ENCODE measurements at places on chromosomes 5 and 9. TPM values are rescaled to one million over a fixed set of nuclear protein-coding genes. Genes with fewer than 3 reads are reported as not detected.

DNA sequence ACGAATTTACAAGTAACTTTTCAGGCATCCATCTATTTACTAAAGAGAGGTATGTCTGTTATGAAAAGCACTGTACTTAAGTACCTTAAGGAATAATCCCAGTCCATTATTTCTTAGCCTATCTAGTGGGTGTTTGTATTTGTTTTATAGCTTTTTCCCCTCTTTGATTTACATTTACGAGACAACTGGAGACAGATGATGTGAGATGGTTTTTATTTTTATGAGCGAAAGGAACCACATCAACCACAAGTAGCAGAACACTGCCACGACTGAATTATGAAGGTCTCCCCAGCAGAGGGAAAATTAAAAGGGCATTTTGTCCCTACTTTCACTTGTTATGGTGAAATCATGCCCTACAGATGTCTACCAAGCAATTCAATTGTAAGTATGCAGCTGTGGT lies 357.8 kb downstream of the NFIB start:
- DNase-seq: no peak

DNA sequence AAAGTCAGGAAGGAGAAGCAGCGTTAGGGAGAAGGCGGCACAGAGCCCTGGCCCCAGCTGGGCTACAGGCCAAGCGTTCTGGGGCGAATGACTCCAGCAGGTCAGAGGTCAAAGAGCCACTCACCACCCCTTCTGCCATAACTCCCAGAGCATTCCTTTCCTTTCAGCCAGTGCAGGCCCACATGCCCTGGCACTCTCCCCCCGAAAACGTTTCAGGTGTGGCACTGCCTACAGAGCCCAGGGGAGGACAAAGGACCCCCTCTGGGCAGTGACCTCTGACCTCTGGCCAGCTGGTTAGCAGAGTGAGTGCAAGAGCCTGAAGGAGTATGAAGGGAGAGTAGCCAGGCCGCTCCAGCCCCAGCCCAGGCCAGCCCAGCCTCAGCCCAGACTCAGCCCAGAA lies 4.9 kb downstream of the ABCA2 start:
- no peak for DNase-seq

SLC23A1 gene
- 0.60 TPM for polyA plus RNA-seq

DNA sequence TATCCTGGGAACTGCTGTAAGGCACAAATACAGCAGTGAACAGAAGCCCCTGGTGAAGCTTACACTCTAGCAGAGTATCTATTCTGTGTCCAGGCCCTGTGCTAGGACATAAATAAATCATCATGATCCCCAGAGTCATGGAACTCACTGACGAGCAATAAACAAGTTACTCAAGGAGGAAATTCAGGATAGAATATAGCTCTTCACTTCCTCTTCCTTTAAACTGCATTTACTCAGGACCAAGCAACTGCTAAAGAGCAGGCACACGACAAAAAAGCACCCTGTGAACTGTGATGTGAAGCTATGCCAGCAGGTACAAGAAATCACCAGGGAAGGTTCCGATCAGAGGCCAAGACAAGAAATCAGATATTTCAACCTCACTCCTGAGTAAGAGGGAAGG lies 47.8 kb upstream of the NR5A1 start:
- DNase-seq: no peak

NRG2 gene
- 0.80 TPM for polyA plus RNA-seq

DNA sequence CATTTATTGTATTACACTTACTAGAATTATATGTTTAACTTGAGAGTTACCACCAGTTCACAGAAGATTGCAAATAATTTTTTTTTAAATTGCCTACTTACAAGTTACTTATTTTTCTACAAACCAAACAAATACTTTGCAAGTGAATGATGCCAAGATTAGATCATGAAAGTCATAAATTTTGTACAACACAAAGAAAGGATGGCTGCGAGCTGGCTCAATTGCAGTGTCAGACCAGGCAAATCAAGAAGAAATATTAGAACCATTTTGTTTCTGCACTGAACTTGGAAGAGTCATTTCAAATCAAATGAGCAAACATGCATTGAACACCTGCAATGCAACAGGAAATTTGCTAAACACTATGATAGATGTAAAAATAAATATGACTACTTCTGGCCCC lies 97.3 kb downstream of the PLCXD3 start:
- DNase-seq: no peak

DNA sequence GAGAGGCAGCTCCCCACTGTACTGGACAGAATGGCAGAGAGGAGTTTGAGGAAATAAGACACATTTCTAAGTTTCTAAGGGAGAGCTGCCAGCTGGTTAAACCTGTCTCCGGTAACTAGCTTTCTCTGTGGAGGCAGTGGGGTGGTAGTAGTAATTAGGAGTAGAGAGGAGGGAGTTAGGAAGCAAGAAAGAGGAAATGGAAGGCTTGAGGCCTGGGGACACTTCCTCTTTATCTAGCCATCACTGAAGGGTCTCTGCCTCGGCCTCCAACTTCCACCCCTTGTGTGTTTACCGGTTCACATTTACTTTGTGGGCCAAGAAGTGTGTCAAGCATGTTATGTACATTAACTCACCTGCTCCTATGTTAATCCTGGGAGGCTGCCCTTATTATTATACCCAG lies 462.2 kb upstream of the DMAC1 start:
- no peak for DNase-seq

- DNase-seq: no peak
These were observed 39.8 kb downstream of the PTAR1 start for GRCh38 chr9:69719983-69720382.

CFAP157 gene
- polyA plus RNA-seq: not detected

- DNase-seq: no peak
These were observed 131.1 kb upstream of the TUT7 start for GRCh38 chr9:86485359-86485758.

DNA sequence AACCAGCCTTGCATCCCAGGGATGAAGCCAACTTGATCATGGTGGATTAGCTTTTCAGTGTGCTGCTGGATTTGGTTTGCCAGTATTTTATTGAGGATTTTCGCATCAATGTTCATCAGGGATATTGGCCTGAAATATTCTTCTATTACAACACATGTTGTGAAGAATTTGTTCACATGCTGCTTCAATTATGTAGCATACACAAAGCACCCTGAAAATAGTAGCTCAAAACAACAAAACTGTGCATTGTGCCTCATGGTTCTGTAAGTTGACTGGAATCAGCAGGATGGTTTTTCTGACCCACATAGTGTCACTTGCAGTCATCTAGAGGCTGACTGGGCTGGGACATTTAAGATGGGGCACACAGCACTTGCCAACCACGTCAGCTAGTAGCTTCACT lies 193.9 kb downstream of the SYK start:
- DNase-seq: no peak

GRCh38 chr5:78273436-78273835 lies 21.1 kb downstream of the AP3B1 start:
- DNase-seq: no peak

- DNase-seq: no peak
These were observed 19.2 kb downstream of the OR2S2 start for GRCh38 chr9:35938474-35939356.

KIAA1958 gene
- polyA plus RNA-seq: 1.7 TPM

GRCh38 chr9:114591291-114591787 lies 3.8 kb downstream of the ATP6V1G1 start:
- DNase-seq: no peak

GLDC gene
- not detected for polyA plus RNA-seq

IL13 gene
- not detected for polyA plus RNA-seq

DNA sequence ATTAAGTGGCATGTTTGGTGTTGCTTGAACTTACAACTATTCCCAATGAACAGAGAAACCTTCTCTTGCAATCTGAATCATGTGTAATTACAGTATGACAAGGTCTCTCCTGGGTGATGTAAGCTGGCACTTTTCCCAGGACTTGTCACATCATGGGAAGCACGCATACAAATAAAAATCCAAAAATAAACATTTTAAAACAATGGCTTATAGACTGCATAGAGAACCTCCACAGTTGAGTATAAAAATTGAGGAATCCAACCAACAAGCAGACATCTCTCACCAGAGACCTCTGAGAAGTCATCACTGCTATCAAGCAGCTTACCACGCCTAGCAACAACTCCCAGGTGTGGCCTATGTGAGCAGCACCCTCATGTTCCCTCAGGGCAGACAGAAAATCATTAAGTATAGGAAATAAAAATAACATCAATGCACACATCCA lies 3.9 kb downstream of the MLLT3 start:
- no peak for DNase-seq

- no peak for DNase-seq
These were observed 41.9 kb upstream of the SAP30L start for GRCh38 chr5:154403776-154404387.

DNA sequence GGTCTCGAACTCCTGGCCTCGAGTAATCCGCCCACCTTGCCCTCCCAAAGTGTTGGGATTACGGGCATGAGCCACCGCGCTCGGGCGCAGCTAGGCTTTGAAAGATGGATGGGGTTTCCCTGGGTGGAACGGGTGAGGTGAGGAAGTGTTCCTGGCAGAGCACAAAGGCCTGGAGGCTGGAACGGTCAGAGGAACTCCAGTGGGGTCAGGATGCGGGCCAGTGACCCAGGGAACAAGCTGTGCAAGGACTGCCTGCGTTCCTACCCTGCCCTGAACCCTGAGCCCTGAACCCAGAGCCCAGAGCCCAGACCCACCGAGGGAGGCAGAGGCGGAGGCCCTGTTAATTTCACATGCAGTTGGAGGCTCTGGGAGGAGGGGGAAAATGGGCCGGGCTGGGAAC lies 23.4 kb downstream of the NCS1 start:
- DNase-seq: no peak

DNA sequence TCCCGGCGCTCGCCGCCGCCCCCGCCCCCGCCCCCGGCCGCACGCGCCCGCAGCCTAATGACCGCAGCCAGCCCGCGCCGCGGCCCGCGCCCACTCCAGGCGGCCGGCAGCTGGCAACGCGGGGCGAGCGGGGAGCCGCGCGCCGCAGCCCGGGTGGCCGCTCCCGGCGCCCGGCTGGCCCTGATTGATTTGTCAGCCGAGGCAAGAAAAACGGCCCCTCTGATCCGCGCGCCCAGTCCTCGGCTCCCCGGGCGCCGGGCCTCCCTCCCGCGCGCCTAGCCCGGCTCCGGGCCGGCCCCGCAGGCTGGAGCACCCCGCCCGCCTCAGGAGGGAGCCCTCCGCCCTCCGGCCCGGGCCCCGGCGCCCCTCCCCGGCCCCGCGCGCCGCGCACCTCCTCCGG lies 11.9 kb upstream of the LHX2 start:
- DNase-seq: no peak

- DNase-seq: no peak
These were observed 31.4 kb upstream of the MYOT start for GRCh38 chr5:137836298-137836697.

DNA sequence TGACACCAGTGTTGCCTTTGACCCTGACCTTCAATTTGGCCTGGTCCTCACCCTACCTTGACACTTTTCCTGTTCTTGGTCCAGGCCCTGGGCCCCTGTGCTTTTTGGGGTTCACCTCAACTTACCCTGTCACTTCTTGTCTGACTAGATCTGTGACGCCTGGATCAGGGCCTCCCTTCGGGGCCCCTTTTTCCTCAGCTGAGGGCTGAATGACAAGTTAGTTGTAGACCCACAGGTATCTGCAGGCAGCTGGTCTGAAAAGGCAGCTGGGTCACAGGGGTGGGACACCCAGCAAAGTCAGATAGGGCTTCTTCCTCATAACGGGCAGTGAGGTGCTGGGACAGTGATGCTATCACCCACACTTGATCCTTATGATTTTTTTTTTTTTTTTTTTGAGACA lies 10.0 kb upstream of the MYORG start:
- no peak for DNase-seq

SLC45A2 gene
- 0.03 TPM for polyA plus RNA-seq

UGT3A1 gene
- polyA plus RNA-seq: not detected

- DNase-seq: no peak
These were observed 311.5 kb upstream of the IRX4 start for GRCh38 chr5:2194236-2194555.

PDZD2 gene
- 2.1 TPM for polyA plus RNA-seq

DNA sequence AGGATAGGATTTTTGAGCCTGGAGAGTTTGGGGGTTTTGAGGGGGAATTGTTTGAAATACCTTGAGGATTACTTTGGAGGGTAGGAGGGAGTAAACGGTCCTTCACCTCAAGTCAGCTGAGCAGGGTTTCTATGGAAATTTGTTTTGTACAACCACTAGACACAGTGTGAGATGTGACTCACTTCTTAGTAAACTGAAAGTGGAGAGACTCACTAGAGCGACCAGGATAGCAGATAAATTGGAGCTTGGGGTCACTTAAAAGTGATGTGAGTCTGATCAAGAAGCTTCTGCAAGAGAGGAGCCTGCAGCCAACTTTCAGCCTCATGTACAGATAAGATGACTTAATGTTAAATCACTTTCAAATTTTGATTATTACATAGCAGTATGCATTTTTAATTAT lies 1945.9 kb upstream of the NUDT12 start:
- no peak for DNase-seq

CAMSAP1 gene
- polyA plus RNA-seq: 6.1 TPM

Measured in sigmoid colon (tissue), 7 donors.